ENCODE measurements at places on chromosomes 4 and X. TPM values are rescaled to one million over a fixed set of nuclear protein-coding genes. Genes with fewer than 3 reads are reported as not detected.

PPBP gene
- 14.8 TPM for polyA plus RNA-seq

SLC4A4 gene
- polyA plus RNA-seq, result 81.7 TPM

- no peak for DNase-seq
These were observed 324.8 kb downstream of the FRMPD4 start for GRCh38 chrX:12463052-12463451.

GRCh38 chr4:7285244-7286094 is 93.1 kb downstream of the SORCS2 start:
- no peak for DNase-seq

- DNase-seq, result no peak
These were observed 14.4 kb upstream of the CC2D2A start for GRCh38 chr4:15455290-15455689.

GRCh38 chr4:60953826-60954225 is 246.3 kb upstream of the ADGRL3 start:
- DNase-seq, result no peak

GRCh38 chr4:41505161-41505661 is 32.7 kb upstream of the LIMCH1 start:
- no peak for DNase-seq

DCAF4L1 gene
- polyA plus RNA-seq, result 0.42 TPM

- DNase-seq, result no peak
These were observed 637 bp downstream of the MAMLD1 start for GRCh38 chrX:150363561-150364346.

LONRF3 gene
- 0.85 TPM for polyA plus RNA-seq

FGFR3 gene
- 87.6 TPM for polyA plus RNA-seq

DUSP21 gene
- not detected for polyA plus RNA-seq

DNA sequence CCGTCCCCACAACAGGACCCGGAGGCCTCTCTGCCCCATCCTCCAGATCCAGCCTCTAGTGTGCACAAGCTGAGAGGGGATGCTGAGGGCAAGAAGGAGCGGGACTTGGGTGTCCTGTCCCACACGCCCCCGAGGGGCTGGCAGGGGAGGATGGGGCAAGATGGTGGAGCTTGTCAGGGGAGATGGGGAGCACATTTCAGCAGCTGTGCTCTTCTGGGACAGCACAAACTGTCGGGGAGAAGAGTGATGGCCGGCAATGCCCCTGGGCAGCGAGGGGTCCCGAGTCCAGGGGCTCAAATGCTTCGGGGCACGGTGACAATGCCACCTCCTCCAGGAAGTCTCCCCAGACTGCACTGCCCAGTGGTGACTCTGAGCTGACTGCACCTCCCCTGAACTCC is 134.5 kb downstream of the FAM53A start:
- no peak for DNase-seq

PCSK1N gene
- polyA plus RNA-seq, result 11.5 TPM
